CD4-positive, alpha-beta T cell treated with Interleukin-4 for 4 hours (primary cell): ENCODE measurements at places on chromosomes 12 and 14.

DNA sequence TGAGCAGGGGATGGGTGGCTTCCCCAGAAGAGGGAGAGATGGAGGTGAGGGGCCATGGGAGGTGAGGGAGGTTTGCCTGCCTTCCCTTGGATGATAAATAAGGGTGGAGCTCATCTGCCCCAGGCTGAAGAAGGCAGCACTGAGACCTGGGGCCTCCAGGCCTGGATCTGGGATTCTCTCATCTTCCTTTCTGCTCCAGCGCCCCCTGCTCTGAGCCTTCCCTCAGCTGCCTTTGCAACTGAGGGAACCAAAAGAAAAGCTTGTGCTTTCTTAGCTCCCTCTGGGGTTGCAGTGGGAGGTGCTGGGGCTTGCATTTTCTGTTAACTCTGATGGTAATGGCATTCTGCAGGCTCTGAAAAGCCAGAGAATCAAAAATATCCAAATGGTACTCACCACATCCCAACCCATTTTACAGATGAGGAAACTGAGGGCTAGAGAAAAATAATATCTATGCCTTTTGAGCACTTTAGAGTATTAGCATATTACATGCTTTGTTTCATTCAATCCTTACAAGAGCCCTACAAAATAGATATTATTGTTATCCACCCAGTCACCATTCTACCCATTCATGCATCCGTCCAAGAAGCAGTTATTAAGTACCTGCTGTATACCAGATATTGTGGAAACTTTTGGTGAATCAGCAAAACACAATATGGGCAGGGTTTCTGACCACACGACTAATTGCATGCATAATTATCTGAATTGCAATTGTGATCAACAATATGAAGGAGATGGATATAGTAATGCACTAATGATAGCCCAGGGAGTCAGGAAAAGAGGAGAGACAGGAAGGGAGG is 102.2 kb downstream of the WSCD2 start:
- no peak for DNase-seq

DNA sequence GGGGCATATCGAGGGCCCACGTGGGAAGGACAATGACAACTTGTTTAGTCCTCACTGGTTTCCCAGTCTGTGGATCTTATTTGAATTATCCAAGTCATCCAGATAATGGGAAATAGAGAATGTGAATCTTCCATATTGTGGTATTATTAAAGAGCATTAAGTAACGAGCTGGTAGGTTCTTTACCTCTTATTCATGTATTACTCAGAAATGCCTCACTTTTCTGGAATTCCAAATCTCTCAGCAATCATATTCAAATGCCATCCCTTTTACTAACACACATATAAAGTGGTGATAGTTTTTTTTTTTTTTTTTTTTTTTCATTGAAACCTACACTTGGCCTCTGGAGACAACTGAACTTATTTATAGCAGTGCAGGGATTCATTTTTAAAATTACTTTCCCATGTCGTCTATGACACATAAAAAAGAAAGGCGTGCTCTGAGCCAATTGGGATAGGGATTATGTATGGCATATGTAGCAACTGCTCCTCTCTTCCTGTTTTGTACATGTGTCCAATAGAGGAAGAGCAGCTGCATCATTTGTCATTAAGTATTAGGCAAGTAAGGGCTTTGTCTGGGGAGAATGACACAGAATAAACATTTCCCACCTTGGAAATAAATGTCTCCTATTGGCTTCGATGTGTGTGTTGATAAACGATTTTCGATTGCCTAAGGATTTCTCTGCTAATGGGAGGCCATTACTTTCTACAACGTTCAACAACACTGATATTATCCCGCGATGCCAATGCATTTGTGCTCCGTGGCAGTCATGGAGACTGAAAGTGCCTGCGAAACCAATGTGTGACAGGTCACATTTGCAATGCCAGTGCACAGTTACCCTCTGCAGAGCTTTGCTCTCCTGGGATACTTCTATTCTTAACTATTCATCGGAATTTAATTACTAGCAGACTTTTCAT is 78.6 kb upstream of the IFNG-AS1 start:
- no peak for DNase-seq

DNA sequence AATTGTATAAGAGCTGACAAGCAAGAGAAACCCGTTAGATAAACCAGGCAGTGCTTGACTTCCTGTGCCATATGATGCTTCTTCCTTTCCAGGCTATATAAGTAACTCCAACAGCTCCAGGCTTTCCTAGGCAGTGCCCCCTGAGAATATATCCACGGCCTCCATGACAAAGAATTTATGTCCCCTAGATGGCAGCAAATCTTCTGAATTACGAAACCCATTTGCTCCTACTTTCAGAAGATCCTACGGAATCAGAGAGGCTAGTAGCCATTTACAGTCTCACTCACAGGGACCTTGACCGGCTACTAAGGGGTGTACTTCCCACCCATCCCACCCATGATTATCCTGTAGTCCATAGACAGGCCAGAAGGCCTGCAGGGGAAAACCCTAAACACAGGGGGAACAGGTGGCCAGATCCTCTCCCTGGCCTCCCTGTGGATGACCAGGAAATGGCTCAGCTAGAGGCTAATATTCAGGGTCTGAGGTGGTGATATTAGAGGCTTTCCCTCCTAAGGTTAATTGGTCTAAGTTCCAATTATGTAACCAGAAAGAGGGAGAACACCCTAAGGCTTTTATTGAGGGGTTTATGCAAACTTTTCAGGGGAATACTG is 77.2 kb upstream of the DCD start:
- peak; percentile 23 for DNase-seq

GRCh38 chr12:50765095-50765911 is 1.4 kb downstream of the ATF1 start:
- peak; percentile 62 for DNase-seq

GRCh38 chr14:85010186-85010585 is 519.8 kb upstream of the FLRT2 start:
- DNase-seq: no peak

GRCh38 chr12:4164559-4165558 is 108.7 kb upstream of the CCND2 start:
- peak; percentile 47 for DNase-seq

DNA sequence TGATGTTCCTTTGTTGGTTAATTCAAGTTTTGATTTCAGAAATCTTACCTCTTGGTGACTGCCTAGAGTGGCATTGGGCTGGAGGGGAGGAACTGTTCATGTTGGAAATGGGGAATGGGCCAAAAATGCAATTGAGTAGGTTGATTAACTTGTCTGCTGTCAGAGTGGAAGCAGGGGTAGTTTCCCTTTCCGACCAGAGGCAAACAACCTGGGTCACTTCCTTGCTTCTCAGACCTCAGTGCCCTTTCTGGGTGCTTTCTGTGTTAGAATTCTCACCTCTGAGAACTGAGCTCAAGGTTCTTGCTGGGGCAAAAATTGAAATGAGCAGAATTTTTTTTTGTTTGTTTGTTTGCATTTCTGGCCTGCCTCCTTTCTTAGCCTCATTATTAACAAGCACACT is 2.3 kb upstream of the M6PR start:
- peak; percentile 62 for DNase-seq

GRCh38 chr12:109764123-109764522 is 50.5 kb downstream of the FAM222A start:
- no peak for DNase-seq

GRCh38 chr14:26163761-26164160 is 434.1 kb downstream of the NOVA1 start:
- DNase-seq: no peak

DNA sequence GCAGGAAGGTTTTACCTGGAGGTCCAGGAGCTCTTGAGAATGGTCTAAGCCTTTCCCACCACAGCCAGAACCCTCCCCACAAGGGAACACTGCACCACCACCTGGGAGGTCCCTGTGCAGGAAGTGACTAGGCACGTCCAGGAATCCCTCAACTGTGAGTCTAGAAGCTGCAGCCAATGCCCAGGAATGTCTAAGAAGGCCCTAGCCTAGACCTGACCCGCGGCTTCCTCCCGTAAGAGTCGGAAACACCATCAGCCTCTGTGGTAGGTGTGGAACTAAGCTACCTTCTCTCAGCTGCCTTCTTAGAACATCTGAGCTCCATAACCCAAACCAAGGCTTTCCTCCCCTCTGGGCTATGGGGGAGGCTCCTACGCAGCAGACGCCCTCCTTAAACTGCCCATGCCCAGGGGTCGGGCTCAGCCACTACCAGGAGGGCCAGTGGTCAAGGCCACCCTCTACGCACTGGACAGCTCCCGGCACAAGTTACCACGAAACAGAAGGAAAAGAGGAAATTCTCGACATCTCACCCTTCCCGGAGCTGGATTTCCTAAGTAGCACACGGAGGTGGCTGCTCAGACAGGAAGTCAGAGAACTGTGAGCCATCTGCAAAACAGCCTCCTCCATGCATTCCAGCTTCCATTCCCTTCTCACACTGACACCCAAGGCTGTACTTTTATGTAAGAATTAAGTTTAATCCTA is 25.5 kb downstream of the ZFYVE21 start:
- DNase-seq: no peak

GRCh38 chr12:54612225-54612750 is 22.4 kb downstream of the LACRT start:
- no peak for DNase-seq

DNA sequence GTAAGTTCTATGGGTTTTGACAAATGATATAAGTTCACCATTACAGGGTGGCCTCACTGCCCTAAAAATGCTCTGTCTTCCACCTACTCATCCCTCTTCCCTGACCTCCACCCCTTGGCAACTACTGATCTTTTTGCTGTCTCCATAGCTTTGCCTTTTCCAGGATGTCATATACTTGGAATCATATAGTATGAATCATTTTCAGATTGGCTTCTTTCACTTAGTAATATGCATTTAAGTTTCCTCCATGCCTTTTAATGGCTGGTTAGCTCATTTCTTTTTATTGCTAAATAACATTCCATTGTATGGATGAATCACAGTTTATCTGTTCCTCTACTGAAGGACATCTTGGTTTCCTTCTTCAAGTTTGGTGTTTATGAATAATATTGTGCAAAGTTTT is 14.0 kb upstream of the PEX5 start:
- no peak for DNase-seq

DNA sequence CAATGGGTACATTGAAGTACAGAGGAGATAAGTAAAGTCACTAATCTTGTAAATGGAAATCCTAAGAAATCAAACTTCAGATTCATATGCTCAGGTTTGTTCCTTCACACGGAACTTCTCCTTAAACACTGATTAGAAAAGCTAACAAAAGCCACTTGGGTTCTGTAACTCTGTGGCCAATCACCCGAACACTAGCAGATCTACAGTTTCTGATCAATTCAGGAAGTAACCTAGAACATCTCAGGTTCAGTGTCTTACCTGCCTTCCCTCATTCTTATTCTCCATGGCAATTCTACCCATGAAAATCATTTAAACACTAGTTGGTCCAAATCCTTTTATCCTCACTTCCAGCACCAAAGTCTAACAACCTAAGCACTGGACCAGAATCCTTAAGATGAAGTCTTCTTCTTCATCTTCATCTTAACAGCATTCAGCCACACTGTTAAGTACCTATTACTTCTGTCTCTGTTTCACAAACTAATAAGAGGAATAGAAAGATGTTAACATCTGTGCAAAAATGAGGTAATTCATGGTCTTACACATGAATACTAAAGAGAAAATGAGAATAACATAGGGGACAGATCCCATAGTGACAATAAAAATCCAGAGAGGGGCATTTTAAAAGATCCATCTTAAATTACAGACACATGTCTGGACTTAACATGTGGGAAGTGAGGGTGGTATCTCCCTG is 184.5 kb downstream of the SSPN start:
- no peak for DNase-seq

DNA sequence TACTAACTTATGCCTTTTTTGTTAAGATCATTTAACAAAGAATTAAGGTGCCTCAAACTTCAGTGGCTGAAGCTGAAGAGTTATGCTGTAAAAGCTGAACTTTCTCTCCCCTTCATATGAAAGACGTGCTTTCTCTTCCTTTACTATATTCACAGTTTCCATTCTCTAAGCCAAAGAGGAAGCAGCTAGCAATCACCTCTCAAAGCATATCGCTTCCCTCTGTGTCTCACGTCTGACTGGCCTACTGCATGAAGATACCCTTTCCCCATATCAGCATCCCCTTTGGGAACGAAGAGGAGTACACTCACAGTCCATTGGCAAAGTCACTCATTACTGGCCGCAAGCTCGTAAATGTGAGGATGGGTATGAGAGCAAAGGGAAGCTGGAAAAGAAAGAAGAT is 34.9 kb downstream of the SLC11A2 start:
- DNase-seq: no peak
